ENCODE measurements at places on chromosomes 6 and 20.

DNA sequence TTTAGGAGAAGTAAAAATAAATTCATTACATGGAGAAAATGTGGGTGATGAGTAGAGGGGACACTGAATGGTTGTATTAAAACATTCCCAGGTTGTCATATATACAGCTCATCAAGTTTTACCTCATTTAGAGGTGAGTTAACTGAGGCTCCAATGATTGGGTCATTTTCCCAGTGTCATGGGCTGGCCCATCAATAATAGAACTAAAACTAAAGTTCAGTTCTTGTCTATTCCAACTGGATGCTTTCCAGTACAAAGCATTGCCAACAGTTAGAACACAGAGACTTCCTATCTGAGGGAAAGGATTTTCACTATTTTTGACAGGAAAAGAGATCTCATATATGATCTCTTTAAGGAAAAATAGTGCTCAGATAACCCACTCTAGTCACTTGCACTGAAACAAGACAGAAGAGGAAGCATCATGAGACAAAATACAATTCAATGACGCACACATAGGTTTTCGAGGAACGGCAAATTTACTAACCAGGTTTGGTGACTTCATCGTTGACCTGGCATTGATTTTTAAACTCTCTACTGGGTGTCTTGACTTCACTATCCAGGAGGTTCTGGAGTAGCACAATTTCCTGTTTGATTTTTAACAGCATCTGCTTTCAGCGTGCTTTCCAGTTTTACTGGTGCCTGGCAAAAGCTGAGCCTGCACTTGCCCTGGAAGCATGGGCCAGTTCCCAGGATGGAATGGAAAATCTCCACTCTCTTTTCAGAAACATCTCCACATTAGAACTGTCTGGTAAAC is 195.5 kb upstream of the FBXL4 start:
- DNase-seq, result no peak

- no peak for DNase-seq
These were observed 85.2 kb upstream of the ECI2 start for GRCh38 chr6:4220558-4220957.

GRCh38 chr20:49983848-49984408 is 1.1 kb downstream of the SNAI1 start:
- no peak for DNase-seq

GRCh38 chr6:73878403-73878802 is 182.4 kb downstream of the CD109 start:
- DNase-seq, result no peak

DNA sequence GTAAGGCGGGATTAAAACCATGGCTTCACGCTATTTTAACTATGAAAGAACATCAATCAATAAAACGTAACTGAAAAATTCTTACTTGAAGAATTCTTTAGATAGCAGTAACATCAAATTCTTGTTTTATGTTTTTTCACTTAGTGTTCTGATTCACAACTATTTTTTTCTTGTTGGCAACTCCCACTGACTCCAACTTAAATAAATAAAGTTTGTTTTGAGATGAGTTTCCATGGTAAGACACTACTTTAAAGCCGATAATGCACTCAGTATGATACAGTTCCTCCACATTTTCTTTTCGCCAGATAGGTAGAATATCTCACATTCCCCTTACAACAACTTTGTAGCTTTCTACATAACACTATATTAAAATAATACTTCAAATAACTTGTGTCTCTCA is 33.1 kb upstream of the CNKSR3 start:
- DNase-seq, result no peak

DNA sequence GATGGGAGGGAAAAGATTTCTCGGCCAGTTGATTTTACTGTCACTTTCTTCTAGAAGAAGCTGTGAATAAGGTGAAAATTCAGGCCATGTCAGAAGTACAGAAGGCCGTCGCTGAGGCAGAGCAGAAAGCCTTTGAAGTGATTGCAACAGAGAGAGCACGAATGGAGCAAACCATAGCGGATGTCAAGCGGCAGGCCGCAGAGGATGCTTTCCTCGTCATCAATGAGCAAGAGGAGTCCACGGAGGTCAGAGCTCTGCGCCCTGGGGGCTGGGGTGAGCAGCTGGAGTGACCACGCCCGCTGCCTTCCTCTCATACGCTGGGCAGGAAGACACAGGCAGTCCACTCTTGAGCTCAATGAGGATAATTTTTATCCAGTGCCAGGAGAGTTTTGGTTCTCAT is 21.8 kb upstream of the C20orf144 start:
- DNase-seq, result no peak

DNA sequence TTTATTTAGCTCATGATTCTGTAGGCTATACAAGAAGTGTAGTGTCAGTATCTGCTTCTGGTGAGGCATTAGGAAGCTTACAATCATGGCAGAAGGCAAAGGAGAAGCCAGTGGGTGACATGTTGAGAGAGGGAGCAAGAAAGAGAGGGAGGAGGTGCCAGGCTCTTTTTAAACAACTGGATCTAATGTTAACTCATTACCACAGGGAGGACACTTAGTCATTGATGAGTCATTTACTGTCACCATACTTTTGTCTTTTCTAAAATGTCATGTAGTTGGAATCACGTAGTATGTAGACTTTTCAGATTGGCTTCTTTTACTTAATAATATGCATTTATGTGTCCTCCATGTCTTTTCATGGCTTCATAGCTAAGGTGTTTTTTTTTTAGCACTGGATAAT is 58.1 kb downstream of the NUS1 start:
- DNase-seq, result no peak

DNA sequence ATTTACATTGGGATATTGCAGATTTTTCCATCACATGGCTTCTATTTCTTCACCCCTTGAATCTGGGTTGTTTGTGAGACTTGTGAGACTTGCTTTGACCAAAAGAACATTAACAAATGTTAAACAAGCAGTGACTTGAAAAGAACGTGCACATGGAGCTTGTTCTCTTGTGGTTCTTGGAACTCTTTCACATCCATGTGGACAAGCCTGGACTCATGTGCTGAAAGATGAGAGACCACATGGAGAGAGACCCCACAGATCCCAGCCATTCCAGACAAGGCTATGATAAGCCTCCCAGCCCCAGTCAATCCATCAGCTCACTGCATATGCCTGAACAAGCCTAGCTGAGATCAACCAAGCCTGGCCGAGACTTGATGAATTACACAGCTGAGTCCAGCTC is 1365.7 kb upstream of the GJE1 start:
- no peak for DNase-seq

DNA sequence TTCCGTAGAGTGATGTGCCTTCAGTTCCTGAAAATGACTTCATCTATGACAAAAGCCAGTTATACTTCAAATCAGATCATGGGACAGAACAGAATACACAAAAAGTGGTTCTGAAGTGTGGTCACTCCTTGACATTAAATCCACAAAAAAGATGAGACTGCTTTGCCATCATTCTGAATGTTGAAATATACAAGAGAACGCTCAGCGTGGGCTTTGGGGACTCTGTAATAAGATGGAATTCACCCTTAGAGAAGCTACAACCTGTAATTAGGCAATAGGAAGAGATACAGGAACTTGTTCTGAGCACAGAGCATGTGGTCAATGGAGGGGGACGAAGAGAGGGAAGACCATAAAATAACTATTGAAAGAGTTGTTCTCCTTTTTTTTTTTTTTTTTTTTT is 184.3 kb downstream of the CARMIL1 start:
- no peak for DNase-seq

GRCh38 chr6:105212587-105212986 is 32.8 kb upstream of the POPDC3 start:
- DNase-seq, result no peak

DNA sequence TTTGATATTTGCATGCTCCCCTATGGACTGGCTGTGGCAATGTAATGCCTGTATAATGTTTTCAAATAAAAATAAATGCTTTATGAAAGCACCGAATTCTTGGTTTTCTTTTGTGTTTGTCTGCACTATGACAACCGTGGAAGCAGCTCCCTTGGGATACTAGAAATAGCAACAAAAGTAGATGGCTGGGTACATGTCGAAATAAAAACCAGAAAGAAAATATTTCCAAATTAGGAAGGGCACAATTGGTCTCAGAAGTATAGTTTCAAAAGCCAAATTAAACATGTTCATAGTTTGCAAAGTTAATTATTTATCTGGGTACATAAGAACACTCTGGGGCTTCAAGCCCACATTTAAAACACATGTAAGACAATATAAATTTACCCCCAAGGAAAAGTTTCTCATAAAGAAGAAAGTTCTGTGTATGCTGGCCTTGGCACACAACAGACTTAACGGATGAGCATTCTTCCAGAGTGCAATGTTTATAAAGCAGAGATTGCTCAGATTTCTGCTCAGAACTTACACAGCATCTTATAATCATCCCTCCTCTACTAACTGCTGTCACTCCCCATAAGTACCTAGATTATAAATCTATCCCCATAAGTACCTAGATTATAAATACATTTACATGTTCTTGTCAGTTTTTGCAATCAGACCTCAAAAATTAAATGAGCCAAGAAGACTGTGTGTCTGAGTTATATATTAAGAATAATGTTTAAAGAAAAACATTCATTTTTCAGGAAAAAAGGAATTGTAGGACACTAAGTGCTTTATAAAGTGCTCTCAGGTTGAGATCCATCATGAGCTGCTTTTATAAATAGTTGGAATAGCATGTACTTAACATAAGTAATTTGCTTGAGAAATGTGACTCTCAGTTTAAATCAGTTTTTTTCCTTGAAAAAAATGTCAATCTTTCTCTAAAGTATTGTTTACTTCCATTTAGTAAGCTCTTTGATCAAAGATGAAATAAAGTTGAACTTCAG is 230.2 kb upstream of the PLN start:
- no peak for DNase-seq

Measured in activated CD8-positive, alpha-beta T cell treated with anti-CD3 and anti-CD28 coated beads, Interleukin-2, amount 10 ng/mL, durations not matched to agents 7 days and 5 days (primary cell).